Midbrain (tissue), 1 donor: ENCODE measurements at places on chromosomes 6 and 20.
A peak's percentile ranks its signal among the peaks of the same experiment; 100 is the strongest.

DNA sequence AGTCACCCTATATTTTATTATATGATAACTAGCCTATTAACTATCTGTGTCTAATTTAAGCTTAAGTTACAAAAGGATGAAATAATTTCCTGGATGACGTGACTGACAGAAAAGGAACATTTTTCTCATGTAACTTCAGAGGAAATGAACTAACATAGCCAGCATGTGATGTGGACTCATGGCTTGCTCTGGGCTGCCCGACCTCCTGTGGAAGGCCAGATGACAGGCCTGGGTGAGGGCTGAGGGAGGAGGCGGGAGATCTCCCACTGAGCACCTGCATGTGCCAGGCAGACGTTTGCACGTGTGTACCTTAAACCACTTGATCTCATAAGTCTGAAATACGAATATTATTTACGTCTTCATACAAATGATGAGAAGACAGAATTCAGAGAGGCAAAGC lies 321.1 kb downstream of the SYNE1 start:
- no peak for DNase-seq

- no peak for DNase-seq
Observed at GRCh38 chr6:151652325-151652724, 155.2 kb upstream of the ESR1 start.

DNA sequence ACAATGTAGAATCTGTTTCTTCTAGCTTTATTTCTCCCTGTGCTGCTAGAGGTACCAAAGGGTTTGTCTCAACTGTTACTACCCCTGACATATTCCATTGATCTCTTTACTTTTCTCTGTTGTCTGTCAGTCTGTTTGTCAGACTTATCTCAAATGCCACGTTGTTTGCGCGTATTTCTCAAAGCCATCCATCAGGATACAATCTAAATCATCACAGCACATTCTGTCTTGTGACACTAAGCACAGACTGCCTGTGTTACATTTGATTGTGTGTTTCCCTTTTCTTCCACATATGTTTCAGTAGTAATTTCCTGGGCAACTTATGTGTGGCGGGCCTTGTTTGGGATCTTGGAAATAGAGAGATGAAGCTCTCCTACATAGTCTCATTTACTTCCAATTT lies 30.2 kb upstream of the SERINC3 start:
- DNase-seq: no peak

DNA sequence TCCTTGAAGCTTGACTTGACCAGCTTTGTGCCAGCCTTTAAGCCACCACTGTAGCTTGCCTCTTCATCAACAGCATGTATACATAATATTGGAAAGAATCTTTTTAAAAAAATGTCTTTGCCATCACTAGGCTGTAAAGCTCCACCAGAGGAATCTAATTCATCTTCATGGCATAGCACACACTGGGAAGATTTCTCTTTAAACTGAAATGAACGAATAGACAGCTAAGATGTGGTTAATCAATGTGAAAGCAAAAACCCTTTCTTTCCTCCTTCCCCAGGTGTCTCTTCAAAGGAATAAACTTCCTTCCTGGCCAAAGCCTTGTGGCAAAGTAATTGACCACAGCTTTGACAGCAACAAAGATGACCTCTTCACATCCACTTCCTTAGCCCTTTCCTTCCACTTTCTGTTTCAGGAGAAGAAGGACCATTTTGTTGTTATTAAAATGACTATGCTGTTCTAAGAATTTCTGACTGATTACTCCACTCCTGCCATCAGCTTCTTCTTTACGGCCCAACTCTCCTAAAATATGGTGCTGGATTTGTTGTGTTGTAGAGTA lies 428.7 kb upstream of the SOX4 start:
- no peak for DNase-seq

GRCh38 chr20:44151621-44152416 lies 35.2 kb downstream of the JPH2 start:
- no peak for DNase-seq

DNA sequence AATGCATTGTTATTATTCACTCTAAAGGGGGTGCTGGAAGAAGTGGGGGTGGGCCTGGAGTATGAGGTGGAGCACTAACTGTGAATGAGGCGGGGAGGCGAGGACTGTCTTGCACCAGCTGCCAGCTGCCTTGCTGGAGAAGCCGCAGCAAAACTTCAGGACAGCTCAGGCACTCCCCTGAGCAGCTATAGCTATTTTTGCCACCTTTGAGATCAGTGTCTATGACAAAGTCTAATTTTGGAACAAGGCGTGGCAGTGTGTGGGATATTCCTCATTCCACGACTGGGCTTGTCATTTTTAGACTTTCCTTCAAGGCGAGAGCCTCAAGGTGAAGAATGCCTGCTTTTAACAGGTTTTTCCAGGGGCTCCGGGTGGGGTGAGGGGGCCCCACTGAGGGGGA lies 143.8 kb downstream of the DOK5 start:
- no peak for DNase-seq

- DNase-seq: no peak
Observed at GRCh38 chr20:56781108-56781739, 152.1 kb downstream of the TFAP2C start.

- DNase-seq: no peak
Observed at GRCh38 chr20:45818239-45818638, 5.8 kb downstream of the UBE2C start.

DNA sequence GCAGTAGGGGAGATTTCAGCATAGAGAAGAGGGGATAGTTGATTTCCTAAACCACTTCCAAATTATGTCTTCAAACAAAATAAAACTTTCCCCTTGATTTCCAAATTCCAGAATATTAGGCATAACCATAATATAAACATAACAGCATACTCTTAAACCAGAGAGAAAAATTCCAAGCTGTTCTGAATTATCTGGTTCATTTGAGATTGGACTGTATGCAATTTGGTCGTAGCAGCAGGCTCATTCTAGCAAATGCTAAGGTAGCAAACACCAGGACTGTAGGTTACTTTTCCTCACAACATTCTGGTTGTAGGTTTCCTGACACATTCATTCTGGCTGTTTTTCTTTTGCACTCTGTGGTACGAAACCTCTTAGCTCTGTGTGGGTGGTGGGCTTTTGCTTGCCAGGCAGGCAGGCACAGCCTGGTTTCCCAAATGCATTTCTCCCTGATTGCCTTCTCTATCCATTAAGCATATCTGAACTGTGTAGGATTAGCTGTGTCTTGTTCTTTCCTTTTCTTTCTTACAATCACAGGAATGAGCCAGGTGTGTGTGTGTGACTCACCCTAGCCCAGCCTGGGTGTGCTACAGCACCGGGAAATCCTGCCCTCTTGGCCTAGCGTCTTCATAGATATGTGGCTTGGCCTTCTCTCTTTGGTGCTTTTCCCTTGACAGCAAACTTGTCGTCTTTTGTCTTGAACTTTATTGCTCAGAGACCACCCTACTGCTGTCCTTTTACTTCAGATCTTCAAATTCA lies 77.1 kb downstream of the JARID2 start:
- DNase-seq: no peak

DNA sequence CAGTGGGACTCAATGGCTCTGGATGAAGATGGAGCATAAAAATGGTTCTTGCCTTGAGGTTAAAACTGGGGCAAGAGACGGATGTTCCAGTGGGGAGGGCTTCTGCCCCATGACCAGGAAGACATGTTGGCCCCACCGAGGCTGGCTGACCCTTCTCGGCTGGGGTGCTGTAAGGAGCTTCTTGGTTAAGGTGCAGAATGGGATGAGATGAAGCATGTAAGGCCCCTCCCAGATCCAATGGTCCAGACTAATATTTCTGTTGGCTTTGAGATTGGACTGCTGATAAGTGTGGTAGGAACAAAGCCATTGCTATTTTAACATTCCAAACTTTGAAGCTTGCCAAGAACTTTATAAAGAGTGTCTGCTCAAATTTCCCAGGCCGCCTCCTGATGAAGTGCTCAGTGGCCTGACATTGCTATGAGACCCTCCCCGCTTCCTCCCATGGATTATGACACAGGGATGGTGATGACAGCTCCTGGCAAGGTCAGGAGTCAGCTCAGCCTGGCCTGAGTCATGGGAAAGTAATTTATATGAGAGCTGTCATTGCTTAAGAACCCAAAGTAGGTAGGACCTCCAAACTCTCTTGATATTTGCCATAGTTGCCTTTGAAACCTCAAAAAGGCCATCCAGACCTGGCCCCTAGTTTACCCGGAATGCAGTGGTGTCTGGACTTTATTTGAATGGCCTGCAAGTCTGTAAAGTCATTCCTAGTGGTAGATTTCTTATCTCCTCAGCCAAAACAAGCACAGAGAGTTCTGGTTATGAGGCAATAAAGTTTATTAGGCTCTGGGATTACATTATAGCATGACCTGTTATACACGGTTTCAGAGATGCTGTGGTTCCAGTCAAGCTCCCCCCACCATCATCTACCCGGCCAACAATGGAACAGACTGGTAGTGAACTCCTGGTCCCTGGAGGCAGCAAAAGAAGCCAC lies 55.2 kb downstream of the TGM2 start:
- no peak for DNase-seq

DNA sequence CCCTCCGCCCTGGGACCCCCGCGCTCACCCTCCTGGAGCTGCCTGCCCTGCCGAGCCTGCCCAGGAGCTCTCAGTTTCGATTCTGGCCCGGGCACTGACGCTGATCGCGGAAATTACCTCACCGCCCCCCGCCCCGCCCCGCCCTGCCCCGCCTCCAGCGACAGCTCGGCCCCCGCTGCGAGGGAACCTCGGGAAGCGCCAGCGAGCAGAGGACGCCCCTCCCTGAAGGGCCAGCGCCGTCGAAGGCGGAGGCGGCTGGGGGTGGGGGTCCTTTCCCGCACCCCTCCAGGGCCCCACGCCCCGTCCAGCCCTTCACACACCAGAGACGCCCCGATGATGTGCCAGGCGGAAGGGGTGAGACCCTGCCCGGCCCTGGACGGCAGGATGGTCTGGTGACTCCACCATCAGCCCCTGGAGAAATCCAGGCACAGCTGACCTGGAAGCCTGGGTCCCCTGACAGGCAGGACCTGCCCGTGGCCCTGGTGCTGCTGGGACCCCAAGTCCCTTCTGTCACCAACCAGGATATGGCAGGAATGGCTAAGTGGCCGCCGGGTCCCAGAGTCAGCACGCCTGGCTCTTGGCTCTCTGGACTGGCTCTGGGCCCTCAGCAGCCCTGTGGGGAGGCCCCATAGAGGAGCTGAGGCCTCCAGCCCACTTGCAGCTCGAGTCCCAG lies at the start of gene HELZ2:
Gene HELZ2, minus strand, starts transcription at position 84 of the 673 bp plus-strand sequence. CDS start 1,854 bp downstream, outside the sequence.
- peak; percentile 37 for DNase-seq

DNA sequence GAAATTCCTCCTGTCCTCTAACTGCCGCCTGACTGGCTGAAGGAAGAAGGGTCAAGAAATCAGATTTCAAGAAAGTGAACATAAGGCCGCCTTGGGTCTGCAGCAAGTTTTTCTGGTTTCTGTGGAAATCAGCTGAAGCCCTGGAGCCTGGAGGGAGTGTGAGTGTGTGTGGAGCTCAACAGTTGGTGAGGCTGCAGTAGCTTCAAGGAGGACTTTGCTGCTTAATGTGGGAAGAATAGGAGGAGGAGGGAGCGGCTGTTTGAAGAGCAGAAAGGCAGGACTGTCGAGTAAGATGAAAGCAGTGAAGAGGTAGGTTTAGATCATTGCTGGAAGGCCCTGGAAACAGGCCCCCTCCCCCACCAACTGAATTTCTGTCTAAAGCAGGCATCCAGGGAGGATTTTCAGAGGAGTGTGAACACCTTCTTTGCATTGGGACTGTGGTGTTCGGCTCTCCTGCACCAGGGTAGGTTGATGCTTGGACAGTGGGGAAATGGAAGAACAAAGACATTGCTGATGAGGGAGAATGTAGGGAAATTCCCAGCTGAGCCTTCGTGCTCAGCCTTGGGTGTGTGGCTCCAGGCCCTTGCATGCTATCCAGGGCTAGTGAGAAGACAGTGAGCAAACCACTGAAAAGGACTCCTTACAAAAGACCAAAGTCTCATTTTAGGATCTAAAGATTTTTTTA lies 79.5 kb upstream of the VSTM2L start:
- no peak for DNase-seq

GRCh38 chr6:129345890-129346289 lies 364.1 kb downstream of the ARHGAP18 start:
- DNase-seq: no peak

- DNase-seq: no peak
Observed at GRCh38 chr6:7242835-7243178, 70.2 kb downstream of the SSR1 start.

GRCh38 chr20:55535366-55535765 lies 470.0 kb downstream of the CBLN4 start:
- DNase-seq: no peak

- peak; percentile 62 for DNase-seq
Observed at GRCh38 chr6:36443471-36444428, 950 bp downstream of the KCTD20 start.

DNA sequence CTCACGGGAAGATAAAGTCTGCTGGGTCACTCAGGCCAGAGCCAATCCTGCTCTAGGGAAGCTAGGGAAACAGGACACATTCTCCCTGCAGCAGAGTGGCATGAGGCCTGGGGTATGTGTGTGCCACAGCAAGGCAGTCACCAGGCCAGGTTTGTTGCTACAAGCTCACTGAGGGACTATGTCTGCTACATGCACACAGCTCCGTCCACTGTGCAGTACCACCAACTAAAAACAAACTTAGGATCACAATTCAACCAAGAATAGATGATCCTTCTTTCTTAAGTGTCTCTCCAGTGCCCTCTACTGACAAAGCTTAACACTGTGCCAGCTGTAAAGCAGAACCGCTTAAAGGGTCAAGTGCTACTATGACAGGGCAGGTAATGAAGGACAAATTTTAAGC lies 192.5 kb downstream of the PTPRK start:
- no peak for DNase-seq

- no peak for DNase-seq
Observed at GRCh38 chr6:150325066-150325772, 43.6 kb upstream of the IYD start.

- peak; percentile 39 for DNase-seq
Observed at GRCh38 chr6:166351715-166352285, 9.5 kb upstream of the SFT2D1 start.

DNA sequence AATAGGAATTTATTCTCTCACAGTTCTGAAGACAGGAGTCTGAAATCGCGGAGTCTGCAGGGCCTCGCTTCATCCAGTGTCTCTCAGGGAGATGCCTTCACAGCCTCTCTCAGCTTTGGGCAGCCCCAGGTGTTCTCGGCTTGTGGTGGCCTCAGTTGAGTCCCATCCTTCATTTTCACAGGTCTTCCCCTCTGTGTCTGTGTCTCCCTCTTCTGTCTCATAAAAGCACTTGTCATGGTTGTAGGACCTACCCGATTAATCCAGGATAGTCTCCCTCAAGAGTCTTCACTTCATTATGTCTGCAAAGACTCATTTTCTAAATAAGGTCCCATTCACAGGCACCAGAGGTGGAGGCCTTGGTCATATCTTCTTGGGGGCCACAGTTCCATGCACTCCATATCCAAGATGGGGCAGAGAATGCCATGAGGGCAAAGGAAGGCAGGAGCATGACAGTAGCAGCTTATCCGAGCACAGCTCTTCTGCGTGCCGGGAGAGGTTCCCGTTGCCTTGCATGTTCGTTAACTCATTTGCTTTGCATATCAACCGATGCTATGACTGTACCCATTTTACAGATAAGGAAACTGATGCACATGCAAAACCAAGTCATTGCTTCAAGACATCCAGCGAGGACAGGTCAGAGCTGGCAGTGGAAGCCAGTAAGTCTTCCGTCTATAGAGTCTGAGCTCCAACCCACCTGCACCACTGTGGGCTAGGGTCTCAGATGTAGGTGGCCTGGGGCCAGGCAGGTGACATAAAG lies 363.8 kb upstream of the SULF2 start:
- no peak for DNase-seq

GRCh38 chr20:2242678-2243077 lies 53.1 kb upstream of the TGM3 start:
- no peak for DNase-seq
